Urinary bladder (tissue), 4 donors: ENCODE measurements at places on chromosomes 3 and 15. TPM values are rescaled to one million over a fixed set of nuclear protein-coding genes. Genes with fewer than 3 reads are reported as not detected.
A peak's percentile ranks its signal among the peaks of the same experiment; 100 is the strongest.

DNA sequence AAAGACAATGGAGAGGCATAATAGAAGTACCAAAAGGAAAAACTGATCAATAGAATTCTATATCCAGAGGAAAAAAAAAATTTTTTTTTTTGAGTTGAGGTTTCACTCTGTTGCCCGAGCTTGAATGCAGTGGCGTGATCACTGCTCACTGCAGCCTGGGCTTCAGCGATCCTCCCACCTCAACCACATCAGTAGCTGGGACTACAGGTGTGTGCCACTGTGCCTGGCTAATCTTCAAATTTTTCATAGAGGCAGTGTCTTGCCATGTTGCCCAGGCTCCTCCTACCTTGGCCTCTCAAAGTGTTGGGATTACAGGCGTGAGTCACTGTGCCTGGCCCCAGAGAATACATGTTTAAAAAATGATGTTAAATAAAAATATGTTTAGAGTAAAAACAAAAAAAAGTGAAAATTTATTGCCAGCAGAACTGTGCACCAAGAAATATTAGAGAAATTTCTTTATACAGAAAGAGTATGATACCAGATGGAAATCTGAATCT is 154.3 kb upstream of the ZBTB20 start:
- no peak for DNase-seq

CD200R1 gene
- 7.5 TPM for total RNA-seq

FSTL1 gene
- 1,313 TPM for total RNA-seq

GRCh38 chr3:128663151-128663550 is 12.5 kb upstream of the RPN1 start:
- DNase-seq: no peak

KBTBD12 gene
- total RNA-seq: 2.7 TPM

DNA sequence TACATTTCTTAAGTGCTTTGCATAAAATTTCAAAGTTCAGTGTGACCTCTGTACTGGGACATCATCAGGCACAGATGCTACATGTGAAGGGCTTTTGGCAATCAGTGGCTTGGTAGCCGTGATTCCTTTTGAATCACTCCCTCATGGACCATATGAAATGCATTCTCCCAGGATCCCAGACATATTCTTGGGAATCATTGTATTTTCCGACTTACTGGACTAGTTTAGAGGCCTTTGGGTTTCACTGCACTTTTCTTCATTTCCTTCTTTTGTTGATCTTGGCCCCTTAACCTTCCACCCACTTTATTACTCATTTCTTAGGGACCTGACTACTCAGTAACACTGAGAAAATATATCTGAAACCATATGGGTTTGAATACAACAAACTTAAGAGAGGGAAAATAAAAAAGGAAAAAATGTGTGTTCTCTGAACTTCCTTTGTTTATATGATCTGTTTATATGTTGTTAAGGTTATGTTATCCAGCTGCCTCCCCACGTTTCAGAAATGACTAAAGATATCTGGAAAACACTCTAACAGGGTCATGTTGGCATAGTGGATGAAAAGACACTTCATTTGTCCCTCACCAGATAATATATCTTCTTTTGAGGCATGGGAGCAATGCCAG is 35.1 kb downstream of the HMG20A start:
- DNase-seq: peak; percentile 23

- DNase-seq: peak; percentile 14
Measured at GRCh38 chr3:158731938-158732855, at the start of gene RARRES1. TSS of gene RARRES1 (minus strand) at chr3:158732457. CDS start at chr3:158732415, 42 bp downstream.

DNA sequence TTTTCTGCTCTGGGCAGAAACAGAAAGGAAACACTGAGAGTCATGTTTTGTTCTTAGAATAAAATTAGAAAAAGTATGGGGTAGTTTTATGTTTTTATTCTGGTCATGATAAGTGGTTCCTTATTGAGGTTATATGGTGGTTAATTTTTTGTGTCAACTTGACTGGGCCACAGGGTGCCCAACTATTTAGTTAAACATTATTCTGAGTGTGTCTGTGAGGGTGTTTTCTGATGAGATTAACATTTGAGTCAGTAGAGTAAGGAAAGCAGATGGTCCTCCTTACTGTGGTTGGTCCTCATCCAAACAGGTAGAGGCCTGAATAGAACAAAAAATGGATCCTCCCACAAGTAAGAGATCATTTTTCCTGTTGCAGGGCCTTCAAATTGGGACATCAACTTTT is 98.9 kb downstream of the C3orf38 start:
- no peak for DNase-seq

DNA sequence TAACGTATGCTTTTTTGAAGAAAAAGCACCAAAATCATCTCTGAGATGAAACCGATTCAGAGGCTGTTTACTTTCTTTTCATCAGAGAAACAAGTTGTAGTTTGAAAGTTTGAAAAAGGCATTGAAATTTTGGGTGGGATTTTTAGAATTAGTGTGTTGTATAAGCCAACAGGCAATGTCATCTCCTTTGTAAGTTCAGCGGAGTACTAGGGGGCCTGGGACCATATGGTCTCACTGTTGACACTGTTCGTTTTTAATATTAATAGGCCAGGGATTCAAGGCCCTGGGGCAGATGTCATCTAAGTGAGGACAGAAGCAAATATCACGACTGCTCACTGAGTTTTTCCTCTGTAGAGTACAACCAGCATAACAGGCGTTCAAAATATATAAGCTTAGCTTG is 256.2 kb upstream of the RARB start:
- no peak for DNase-seq

GRCh38 chr3:111690242-111690641 is 95.1 kb upstream of the ZBED2 start:
- DNase-seq: no peak

SLC24A5 gene
- 0.26 TPM for total RNA-seq

- DNase-seq: no peak
Measured at GRCh38 chr15:78768096-78768495, 43.2 kb downstream of the ADAMTS7 start.

GRCh38 chr15:56754772-56755370 is 21.6 kb upstream of the ZNF280D start:
- DNase-seq: no peak

GRCh38 chr3:132344666-132345280 is 27.6 kb downstream of the ACP3 start:
- DNase-seq: no peak

DNA sequence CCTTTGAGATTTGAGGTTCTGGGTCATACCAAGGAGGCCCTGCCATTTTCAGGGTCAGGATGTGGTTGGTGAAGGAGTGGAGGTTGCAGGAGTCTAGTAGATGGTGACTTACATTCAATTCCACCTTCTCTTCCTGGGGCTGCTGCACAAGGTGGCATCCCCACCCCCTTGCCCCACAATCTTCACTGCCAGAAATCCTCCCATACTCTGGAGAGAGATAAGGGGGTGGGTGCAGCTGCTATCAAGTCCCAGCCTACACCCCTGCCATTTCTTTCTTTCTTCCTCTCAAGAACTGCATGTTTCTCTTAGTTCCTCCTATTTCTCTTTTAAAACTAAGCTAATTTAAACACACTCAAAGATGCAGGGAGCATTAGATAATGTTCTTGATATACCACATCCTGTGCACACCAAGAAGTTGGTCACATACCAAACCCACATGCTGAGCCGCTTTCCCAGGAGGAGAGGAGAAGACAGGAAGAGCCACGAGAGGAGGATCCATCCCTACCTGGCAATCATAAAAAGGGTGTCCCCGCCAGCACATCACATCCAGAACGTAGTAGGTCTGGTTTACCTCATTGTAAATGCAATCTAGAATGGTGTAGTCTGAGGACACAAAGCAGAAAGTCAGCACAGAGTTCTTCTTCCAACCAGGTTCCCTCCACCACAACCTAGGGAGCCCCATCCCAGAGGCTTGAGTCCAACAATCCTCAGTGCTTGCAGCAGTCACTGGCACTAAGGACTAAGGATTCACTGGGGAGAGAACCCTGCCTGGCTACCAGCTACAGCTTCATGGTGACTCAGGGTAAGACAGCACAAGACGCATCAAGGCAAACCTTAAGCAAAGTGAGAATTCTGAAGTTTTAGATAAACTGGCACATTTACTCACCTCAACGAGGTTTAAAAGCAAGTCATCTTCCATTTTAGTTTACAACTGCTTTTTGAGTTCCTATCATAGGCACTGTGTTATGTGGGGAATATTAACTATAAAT is 18.5 kb downstream of the SNUPN start:
- no peak for DNase-seq

DNA sequence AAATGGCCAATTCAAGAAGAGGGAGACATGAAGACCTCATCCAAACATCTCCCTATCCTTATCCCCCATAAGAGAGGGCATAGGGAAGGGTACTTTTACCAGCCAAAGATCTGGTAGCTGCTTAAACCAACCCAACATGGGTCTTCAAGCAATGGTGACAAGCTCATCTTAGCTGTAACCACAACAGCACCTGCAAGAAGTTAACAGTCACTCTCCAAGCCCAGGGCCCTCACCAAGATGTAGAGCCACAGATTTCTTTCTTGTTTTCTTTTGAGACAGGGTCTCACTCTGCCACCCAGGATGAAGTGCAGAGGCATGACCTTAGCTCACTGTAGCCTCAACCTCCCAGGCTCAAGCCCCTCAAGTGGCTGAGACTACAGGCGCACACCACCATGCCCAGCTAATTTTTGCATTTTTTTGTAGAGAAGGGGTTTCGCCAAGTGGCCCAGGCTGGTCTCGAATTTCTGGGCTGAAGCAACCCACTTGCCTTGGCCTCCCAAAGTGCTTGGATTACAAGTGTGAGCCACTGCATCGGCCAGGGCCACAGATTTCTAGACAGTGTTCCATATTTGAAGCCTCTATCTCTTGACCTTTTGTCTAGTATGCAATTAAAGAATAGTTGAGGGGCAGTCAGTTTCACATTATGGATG is 57.1 kb downstream of the DHX30 start:
- no peak for DNase-seq

DNA sequence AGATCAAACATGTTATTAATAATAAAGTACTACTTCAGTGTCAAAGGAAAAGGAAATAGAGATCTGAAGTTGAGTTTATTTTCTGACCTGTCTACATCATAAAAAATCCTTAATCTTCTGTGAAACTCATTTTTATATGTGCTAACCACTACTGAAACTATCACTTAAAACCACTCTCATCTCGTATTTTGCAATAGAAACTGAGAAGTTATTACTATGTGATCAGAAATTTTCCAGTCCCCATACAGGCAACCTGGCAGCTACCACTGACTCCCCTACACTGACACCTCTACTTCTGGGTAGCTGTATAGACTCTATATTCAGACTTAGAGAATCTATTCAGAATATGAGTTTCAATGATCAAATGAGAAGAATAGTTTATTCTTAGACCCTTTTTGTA is 8.3 kb downstream of the HDGFL3 start:
- DNase-seq: no peak

DNA sequence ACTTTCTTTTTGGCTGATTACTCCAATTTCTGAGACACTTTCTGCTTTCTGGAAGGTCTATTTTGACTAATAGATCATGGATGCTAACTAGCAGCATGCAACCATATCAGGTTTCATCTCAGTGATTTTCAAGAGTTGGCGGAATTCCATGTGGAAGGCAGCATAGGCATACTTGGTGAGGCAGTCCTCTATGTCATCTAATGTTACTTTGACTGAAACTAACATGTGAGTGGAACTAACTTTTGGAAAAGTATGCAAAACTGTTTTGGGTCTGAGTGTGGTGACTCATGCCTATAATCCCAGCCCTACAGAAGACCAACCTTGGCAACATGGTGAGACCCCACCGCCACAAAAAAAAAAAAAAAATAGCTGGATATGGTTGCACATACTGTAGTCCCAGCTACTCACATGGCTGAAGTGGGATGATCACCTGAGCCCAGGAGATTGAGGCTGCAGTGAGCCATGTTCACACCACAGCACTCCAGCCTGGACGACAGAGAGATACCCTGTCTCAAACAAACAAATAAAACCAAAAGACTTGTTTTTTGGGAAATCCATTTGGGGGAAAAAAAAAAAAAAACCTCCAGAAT is 1033.7 kb downstream of the ROBO1 start:
- DNase-seq: no peak

GRCh38 chr15:81930582-81931369 is 115.0 kb downstream of the MEX3B start:
- no peak for DNase-seq

DNA sequence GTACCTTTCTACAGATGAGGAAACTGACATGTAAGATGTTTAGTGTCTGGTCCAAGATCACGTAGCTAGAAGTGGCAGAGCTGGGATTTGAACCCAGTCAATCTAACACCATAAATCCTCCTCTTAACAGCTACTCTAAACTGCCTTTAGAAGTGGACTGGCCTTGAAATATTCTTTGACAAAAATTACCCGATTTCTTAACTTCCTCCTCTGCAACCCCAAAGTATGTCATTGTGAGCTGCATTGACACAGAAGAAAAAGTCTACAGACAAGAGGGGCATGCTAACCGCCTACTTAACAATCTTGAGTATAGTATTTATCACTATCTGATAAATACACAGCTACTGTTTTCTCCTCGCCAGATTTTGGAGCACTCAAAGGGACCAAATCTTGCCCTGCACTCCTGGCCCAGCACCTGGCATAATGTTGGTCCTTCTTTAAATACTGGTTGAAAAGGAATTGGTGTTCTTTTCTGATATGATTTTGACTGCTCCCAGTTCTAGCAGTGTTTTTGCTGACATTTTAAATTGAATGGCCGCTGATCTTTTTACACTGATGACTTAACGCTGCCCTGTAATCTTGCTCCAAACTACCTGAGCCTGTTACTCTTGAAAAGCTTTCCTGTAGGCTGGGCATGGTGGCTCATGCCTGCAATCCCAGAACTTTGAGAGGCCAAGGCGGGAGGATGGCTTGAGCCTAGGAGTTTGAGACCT is 36.9 kb downstream of the ITPR1 start:
- DNase-seq: no peak

GATM gene
- total RNA-seq: 83.8 TPM

DNA sequence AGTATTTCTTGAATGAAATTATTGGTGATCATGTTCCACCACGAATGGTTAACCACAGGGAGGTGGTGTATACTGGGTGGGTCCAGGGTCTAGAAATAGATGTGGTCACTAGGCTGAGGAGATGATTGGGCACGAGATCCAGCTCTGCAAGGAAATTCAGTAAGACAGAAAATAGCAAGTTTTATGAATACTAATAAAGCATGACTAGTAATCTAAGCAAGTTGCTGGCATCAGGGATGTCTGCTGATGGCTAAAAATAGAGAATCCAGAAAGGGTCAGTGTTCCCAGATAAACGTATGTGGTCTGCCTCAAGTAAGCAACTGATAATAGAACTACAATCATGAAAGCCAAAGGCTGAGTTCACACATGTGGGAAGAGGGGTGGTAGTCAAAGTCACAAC is 108.3 kb upstream of the FRMD4B start:
- DNase-seq: no peak

SERPINI2 gene
- 3.9 TPM for total RNA-seq

DNA sequence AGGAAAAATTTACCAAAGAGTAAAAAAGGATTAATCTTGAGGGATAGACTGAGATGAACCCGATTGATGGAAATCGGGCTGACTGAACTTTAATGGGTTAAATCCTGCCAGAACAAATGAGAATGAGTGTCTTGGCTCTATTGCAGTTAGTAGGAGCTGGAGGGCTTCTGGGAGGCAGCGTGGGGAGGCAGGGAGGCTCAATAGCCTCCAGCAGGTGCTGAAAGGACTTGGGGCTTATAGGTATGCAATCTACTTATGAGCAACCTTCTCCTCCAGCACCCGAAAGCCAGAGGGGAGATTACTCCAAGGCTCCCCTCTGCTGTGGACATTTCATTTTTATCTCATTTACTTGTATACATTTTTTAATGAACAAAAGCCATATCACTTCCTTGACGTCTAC is 1.0 kb upstream of the CRYBG3 start:
- no peak for DNase-seq

GRCh38 chr3:58000306-58001085 is 7.7 kb upstream of the FLNB start:
- DNase-seq: no peak

- no peak for DNase-seq
Measured at GRCh38 chr3:194133661-194134230, 2.2 kb upstream of the HES1 start.

- DNase-seq: no peak
Measured at GRCh38 chr3:19002606-19003005, 145.7 kb upstream of the KCNH8 start.
